ENCODE measurements at places on chromosomes 1 and 21.
A peak's percentile ranks its signal among the peaks of the same experiment; 100 is the strongest.

GRCh38 chr1:32742956-32743355 lies 40.4 kb upstream of the SYNC start:
- no peak for DNase-seq

- peak; percentile 85 for DNase-seq
Observed at GRCh38 chr1:93585059-93585966, 96.3 kb downstream of the BCAR3 start.

- DNase-seq = no peak
Observed at GRCh38 chr1:217781056-217781455, 149.9 kb downstream of the SPATA17 start.

DNA sequence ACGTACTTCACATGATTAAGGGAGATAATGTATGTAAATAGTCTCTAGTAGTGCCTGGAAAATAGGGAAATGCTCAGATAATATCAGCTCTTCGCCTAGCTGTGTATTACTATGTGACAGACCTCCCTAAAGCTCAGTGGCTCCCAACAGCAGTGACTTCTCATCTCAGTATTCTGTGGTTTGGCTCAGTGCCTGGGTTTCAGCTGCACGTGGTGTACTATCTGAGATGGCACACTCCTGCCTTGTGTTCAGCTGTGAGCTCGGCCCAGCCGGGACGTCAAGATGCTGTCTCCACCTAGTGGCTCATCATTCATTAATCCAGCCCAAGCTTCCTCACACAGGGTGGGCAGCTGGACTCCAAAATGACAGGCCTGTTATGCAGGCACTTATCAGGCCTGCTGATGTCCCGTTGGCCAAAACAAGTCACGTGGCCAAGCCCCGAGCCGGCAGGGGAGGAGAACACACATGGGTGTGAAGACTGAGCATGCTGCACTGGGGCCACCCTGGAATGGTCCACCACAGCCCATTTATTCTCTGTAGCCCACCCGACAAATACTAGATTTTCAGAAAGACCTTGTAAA lies 17.8 kb downstream of the SLFNL1 start:
- peak; percentile 99 for DNase-seq

DNA sequence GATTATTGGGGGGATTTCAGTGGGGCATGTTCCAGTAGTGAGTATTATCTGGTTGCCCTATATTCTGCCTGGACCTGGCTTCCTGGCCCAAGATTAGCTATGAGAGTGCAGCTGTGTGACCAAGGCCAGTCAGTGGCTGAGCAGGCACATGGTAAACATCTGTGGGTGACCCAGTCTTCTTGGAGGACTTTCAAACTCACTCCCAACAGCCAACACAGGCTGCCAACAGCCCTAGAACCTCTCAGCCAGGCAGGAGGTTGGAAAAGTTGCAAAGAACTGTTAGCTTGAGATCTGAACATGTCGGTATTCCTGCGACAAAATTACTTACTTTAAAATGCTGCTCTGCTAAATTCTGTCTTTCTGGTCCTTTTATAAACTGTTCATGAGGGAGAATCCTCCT lies 192.4 kb downstream of the TGFBR3 start:
- DNase-seq = peak; percentile 90

DNA sequence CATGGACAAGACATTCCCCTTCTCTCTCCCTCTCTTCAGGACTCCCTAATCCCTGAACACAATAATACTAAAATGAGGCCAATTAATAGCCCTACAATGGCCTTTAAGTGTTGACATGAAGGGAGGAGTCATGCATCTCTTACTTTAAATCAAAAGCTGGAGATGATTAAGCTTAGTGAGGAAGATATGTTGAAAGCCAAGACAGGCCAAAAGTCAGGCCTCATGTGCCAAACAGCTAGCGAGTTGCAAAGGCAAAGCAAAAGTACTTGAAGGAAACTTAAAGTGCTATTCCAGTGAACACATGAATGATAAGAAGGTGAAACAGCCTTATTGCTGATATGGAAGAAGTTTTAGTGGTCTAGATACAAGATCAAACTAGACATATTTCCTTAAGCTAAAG lies 49.5 kb upstream of the CD46 start:
- DNase-seq = peak; percentile 64

- peak; percentile 56 for DNase-seq
Observed at GRCh38 chr1:20474333-20474975, 11.6 kb downstream of the CAMK2N1 start.

Data from fibroblast of mammary gland (primary cell).